ENCODE measurements at places on chromosomes 6 and 20.

DNA sequence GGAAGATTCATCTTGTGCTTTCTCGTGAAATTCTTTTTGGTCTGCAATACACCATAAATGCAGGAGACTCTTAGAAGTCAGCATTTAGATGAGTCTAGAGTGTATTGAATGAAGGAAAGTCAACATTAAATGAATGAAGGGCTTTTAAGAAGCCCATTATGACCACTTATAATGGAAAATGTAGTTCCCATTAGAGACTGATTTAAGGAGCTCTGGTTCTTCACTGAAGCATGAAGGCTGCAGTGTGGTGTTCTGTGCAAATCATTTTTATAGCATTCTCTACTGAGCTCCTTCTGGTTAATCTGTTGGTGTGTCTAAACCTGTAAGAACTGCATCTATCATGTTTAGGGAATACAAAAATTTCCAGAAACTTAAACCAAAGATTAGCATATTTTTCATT lies 19.7 kb downstream of the NCOA7 start:
- no peak for DNase-seq

DNA sequence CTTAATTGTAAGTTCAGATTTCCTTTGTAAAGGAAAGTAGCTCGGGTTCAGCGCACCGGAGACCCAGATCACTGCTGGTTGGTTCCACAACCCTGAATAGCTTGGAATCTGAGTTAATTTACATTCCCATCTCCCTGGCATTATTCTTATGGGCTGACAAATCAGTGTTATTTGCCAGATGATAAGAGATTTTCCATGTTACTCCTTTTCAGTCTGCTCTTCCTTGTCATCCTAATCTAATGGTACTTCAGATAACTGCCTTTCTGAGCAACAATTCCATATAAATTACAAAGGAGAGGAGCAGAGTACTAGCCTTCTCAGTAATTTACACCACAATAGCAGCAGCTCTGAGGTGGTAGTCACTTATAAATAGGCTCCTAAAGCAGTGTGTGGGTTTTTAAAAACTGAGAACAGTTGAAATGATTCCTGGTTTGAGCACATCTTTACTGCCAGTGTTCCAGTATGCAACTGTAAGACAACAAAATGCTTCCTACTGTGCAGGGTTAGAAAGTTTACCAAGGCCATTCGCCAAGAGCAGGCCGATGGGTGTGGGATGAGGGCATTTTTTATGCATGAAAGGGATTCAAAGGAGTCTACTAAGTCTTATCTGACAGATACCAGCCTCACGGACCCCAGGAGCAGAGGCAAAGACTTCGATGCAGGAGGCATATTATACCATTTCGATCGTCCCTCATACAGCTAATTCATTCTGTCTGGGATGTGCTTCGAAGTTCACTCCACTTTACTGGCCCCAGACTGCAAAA lies 89.7 kb downstream of the NDUFAF5 start:
- no peak for DNase-seq

GRCh38 chr20:51481341-51481914 lies 61.1 kb downstream of the NFATC2 start:
- DNase-seq: no peak

DNA sequence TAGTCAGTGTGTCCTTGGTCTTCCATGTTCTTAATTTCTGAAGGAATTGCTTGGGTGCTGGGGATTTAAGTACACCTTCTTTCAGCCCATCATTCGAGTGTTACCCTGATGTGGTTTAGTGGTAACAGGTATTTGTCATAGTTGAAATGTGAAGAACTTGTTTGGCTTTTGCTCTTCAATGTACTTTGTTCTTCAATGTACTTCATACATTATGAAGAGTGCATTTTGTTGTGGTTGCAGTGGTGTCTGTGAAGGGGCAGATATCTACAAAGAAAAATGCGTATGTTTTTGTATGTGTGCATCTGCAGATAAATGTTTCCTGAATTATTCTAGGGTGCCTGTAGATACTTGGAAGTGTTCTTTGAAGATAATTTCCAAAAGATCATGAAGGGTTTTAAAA lies 111.2 kb upstream of the SUPT3H start:
- DNase-seq: no peak

- DNase-seq: no peak
These were observed 12.1 kb upstream of the SERINC3 start for GRCh38 chr20:44533928-44534327.

DNA sequence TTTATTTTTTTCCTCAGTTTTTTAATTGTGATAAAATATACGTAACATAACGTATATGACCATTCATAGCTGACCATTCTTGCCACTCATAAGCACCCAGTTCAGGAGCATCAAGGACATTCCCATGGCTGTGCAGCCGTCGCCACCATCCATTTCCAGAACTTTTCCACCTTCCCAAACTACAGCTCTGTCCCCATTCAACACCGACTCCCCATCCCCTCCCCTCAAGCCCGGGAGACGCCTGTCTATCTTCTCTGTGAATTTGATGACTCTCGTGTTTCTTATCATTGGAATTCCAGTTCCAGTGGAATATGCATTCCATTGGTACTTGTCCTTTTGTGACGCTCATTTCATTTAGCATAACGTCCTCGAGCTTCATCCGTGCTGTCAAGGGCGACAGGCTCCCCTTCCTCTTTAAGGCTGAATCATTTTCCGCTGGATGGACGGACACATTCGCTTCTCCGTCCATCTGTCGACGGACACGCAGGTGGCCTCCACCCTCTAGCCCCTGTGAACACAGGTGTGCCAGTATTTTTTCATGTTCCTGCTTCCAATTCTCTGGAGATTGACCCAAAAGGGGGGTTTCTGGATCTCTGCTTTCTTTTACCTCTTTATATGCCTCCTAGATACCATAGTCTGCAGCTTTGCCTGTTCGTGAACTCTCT lies 88.1 kb downstream of the YTHDF1 start:
- no peak for DNase-seq

GRCh38 chr6:76072562-76072961 lies at the start of gene IMPG1:
IMPG1 (minus strand) TSS chr6:76072662; CDS start chr6:76072488, 174 bp downstream.
- DNase-seq: no peak

DNA sequence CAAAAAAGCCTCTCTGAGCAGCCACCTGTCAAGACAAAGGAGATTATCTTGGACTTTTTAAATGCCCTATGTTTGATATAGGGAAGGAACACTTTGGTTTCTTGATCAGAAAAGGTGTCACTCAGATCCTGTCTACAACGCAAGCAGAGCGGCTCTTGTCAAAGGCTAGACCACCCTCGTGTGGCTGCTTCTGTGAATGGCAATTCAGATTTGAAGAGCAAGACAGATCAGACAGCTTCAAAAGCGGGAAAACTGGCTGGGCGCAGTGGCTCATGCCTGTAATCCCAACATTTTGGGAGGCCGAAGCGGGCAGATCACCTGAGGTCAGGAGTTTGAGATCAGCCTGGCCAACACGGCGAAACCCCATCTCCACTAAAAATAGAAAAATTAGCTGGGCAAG lies 10.1 kb upstream of the NXT1 start:
- DNase-seq: peak; percentile 77

GRCh38 chr6:121959501-121959900 lies 440.0 kb upstream of the HSF2 start:
- DNase-seq: no peak

DNA sequence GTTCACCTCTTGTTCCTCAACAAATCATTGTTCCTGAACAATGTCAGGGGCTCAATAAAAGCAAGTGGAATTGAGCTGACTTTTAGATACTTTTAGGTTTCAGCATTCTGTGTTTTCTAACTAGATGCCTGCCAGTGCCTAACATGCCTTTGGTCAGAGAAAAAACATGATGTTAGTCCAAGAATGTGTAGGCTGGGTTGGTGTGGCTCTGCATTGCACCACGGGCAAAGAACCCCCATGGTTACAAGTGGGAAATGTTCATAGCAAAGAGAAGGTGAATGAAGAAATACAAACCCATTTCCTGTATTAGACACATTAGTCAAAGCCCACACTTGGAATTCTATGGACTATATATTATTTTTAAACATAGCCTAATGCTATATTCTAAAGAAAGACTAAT lies 193.3 kb downstream of the TMEM200A start:
- no peak for DNase-seq

GRCh38 chr6:111980143-111980542 lies 73.8 kb upstream of the CCN6 start:
- DNase-seq: no peak

Measured in pons (tissue), 1 donor.